ENCODE measurements at places on chromosomes 13 and 19. TPM values are rescaled to one million over a fixed set of nuclear protein-coding genes. Genes with fewer than 3 reads are reported as not detected.
A peak's percentile ranks its signal among the peaks of the same experiment; 100 is the strongest.

DNA sequence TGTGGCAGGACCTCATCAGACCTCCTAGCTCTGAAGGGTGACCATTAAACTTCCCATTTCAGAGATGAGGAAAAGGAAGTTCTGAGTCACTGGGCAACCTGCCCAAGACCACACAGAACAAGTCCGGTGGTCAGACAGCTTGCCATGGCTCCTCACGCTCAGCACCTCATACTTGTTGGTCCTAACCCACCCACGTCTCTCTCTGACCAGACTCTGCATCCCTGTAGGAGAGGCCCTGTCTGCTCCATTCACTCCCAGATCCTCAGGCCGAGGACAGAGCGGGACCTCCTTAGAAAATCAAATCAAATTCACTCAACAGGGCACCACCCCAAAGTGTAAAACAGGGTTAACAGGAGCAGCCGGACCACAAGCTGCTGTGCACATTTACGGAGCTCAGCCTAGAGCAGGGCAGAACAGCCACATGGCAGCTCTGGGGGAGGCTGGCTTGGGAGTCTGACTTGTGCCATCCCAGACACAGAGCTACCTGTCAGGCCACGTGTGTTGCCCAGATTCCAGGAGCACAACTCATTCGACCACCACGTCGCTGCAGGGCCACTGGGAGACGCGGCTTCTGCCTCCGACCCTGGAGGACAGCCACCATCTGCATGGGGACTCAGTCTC, 1.7 kb downstream of the MIER2 start:
- peaks cover 66% of the 10 kb centered on the region for H3K4me1 ChIP-seq
- H3K36me3 ChIP-seq = peaks cover 5% of the 10 kb centered on the region
- DNase-seq = no peak
- peaks cover 6% of the 10 kb centered on the region for H3K27me3 ChIP-seq
- H3K27ac ChIP-seq = peak overlapping the region; percentile 6
- peak overlapping the region; percentile 81 for H3K4me3 ChIP-seq

DNA sequence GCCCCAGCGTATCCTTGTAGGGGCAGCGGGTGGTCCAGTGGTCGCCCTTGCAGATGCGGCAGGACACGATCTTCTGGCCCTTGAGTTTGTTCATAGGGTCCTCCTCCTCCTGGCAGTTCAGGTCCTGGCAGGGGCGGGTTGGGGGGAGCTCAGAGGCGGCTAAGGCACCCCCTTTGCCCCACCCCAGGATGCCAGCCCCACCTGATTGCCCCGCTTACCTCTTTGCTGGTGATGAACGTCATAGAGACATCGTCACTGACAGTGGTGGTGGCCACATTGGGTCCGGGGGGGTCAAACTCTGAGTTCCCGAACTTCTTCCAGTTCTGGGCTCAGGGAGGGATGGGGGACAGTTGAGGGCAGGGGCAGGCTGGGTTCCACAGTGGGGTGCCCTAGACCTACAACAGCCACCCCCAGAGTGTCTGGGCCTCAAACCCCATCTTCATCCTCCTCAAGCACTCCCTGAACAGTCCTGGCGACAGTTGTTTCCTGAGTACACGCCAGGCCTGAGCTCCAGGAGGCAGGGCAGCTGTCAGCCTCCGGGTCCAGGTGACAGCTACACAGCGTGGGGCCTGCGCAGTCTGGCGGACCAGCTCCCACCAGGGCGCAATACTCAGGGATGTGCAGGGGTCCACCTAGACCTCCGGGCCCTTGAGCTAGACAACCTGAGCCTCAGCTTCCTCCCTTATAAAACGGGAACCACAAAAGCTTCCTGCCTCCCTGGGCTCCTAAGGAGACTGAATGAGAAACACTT, 2.7 kb downstream of the EIF3G start:
- H3K4me1 ChIP-seq = peaks cover 44% of the 10 kb centered on the region
- peaks cover 4% of the 10 kb centered on the region for H3K36me3 ChIP-seq
- H3K27me3 ChIP-seq = no peaks in the 10 kb centered on the region
- H3K27ac ChIP-seq = no peak overlapping the region
- DNase-seq = no peak
- H3K4me3 ChIP-seq = no peak overlapping the region

- no peaks in the 10 kb centered on the region for H3K36me3 ChIP-seq
- DNase-seq = no peak
- no peak overlapping the region for H3K27ac ChIP-seq
- H3K27me3 ChIP-seq = peaks cover 13% of the 10 kb centered on the region
Observed at GRCh38 chr13:77537289-77537919, 1.9 kb downstream of the SCEL start.

GRCh38 chr13:94318418-94318817, 161.1 kb downstream of the DCT start:
- H3K27me3 ChIP-seq = no peaks in the 10 kb centered on the region
- no peak overlapping the region for H3K27ac ChIP-seq
- no peak overlapping the region for H3K4me3 ChIP-seq

- peaks cover 19% of the 10 kb centered on the region for H3K4me1 ChIP-seq
- H3K36me3 ChIP-seq = peaks cover 44% of the 10 kb centered on the region
- H3K4me3 ChIP-seq = peak within 1 kb of the TSS; percentile 97
- peak within 1 kb of the TSS; percentile 80 for H3K27ac ChIP-seq
Observed at GRCh38 chr19:56476651-56477428, at the start of gene ZNF667. ZNF667 (minus strand) TSS chr19:56477345; CDS start chr19:56462370, 14,975 bp downstream.

Gene NLRP9
- total RNA-seq = not detected

Gene OR4F17
- total RNA-seq = not detected

Gene RNASEH2B
- total RNA-seq = 63.7 TPM

Gene SLITRK1
- not detected for total RNA-seq

Data from activated T-cell treated with anti-CD3 and anti-CD28 coated beads, Interleukin-2, amount 50 U/mL, for 72 hours (primary cell).